ENCODE measurements at places on chromosomes 4 and X.

DNA sequence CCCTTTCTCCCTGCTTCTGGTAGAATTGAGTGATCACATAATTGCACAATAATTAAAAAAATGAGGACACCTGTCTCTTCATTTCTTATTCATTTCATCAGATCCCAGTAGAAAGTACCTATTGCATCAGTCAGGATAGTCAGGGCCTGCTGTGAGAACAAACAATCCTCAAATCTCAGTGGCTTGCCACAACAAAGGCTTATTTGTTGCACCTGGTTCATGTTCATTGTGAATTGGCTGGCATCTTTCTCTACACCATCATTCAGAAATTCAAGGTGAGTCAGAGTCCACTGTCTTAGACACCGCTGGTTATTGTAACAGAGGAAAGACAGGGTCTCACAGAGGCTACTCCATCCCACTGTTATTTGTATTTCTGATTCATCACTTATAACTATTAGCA is 409.8 kb downstream of the STIM2 start:
- peak; percentile 26 for DNase-seq

DNA sequence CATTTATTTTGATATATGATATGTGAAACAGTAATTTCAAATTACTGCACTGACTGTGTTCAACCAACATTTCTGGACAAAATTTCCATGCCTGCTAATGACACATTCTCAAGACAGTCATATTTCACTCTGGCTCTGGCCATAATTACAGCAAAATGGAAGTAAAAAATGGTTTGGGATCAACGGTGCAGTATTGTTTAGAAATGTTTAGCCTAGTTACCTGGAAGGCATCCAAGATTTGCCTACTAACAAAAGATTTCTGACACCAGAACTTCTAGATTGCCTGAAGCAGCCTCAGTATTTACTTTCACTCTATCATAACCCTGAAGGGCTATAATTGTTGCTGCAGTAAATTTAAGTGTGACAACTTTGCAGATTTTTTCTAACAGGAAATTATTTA is 416.3 kb downstream of the PCDH10 start:
- peak; percentile 15 for DNase-seq

GRCh38 chrX:44314808-44315207 is 28.7 kb downstream of the EFHC2 start:
- DNase-seq = no peak

GRCh38 chrX:112235547-112235946 is 153.0 kb upstream of the TRPC5 start:
- DNase-seq = no peak

GRCh38 chr4:3496021-3496420 is 32.9 kb downstream of the DOK7 start:
- DNase-seq = no peak

DNA sequence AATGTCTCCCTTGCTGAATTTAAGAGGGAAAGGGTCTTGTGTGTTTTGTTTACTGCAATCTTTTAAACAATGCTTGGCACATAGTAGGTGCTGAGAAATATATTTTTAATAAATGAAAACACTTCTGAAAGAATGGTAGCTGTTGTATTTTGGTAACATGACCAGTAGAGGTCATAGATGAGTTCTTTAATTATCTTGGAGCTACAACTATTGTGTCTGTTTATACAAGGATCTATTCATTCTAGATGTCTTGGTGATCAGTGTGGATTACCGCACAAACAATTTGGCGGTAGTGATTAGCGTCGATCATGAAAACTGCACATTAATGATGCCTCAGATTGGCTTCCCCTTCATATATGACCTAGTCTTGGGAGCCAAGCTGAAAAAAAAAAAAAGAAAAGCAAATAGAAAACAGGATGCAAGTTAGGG is 21.4 kb upstream of the SCRG1 start:
- peak; percentile 25 for DNase-seq

- DNase-seq = peak; percentile 4
Measured at GRCh38 chr4:45324455-45325417, 598.4 kb upstream of the GNPDA2 start.

DNA sequence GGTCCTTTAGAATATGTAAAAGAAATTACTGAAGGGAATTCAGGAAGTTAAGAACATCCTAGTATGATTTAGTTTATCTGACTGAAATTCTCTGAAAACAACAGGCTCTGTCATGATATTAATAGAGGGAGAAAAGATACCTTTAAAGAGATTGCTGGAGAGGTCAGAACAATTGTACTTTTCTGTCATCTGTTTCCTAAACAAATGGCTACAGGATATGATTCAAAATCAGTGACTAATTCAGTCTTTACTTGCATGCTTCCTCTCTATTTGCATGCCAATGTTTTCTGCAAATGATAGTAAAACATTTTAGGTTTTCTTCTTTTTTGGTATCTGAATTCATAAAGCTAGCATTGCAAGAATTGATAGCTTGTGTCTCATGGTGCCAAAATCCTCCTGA is 616.7 kb upstream of the PCDH7 start:
- DNase-seq = no peak

- DNase-seq = no peak
Measured at GRCh38 chr4:98673288-98673644, 14.9 kb upstream of the TSPAN5 start.

- DNase-seq = no peak
Measured at GRCh38 chr4:25911356-25911755, 2.7 kb upstream of the SMIM20 start.

DNA sequence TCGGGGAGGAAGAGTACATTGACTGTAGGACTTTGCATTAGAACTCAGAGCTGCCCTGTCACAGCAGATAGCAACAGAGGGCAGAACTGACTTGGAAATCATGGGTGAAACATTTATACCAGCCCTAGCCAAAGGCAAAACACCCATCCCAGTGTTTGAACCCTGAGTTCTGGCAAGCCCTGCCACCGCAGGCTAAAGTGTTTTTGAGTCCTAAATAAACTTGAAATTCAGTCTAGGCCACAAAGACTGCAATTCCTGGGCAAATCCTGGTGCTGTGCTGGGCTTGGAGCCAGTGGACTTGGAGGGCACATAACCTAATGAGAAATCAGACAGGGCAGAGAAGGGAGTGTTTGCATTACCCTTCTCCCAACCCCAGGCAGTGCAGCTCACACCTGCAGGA is 1015.7 kb downstream of the FSTL5 start:
- DNase-seq = no peak

DNA sequence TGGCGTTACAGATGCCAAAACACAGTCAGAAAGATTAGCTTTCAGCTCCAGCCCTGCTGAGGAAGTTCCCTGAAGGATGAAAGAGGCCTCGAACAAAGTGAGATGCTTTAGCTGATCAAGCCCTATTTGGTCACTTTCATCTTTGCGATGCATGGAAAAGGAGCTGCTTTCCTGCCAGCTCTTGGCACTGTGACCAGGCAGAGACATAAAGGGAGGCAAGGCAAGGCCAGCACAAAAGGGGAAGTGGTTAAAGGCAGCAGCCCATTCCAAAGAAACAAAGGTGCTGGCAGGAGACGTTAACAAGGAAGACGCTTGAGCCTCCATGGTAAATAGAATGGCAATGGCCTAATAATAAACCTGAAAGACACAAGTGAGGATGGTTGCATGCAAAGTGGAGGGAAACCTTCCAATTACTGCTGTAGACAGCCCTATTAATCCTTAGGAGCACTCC is 617.1 kb upstream of the INTU start:
- no peak for DNase-seq

GRCh38 chrX:84168574-84168973 is 19.4 kb downstream of the RPS6KA6 start:
- no peak for DNase-seq

- DNase-seq = no peak
Measured at GRCh38 chrX:120235284-120235683, 15.3 kb upstream of the ZBTB33 start.

GRCh38 chr4:40515398-40516293 is 114.0 kb downstream of the RBM47 start:
- no peak for DNase-seq

GRCh38 chrX:115367455-115367854 is 77.9 kb downstream of the LUZP4 start:
- DNase-seq = no peak

GRCh38 chr4:187364401-187364800 is 631.2 kb upstream of the ZFP42 start:
- no peak for DNase-seq

DNA sequence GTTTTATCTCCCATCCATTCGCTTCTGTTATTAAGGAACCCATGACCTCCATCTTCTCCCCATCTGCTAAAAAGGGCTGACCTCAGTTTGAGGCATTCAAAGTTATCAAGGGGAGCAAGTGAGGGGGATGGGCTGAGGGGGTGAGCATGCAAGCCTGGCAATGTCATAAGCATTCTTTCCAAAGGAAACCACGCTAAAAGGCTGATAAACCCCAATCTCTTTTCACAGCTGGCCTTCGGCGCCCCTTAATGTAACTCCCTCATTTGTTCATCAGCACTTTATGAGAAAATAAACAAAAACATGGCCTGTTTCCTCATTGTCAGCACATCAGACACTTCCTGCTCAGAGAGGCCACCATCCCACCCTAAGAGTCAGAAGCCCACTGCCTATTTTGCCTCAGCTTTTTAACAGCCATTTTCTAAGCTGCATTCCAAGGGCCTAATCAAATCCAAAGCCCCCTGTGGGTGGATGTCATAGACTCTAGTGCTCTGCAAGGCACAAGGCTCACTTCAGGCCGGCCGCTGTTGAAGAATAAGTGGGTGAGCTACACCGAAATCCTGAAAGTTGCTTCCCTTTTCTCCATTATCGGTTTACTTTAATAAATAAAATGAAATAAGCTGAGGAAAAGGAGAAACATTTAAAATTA is 92.0 kb upstream of the SRD5A3 start:
- DNase-seq = no peak

DNA sequence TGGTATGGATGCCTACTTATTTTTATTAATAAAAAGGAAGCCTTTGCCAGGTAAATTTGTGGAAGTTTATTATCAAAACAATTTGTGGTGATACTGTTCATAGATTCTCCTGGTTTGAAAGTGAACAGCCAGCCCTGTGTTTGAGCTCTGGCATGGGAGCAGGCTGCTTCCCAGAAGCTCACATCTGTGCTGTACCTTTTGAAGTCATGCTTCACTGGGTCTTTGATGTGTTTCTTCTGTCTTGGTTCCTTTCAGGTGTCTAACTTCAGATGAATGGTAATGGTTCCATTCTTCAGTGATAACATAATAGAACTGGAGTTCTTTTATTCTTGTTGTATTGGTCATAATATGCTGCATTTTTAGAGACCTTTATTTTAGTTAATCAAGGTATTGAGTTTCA is 85.5 kb downstream of the BMPR1B start:
- DNase-seq = no peak

GRCh38 chr4:15755321-15756155 is 22.6 kb upstream of the CD38 start:
- DNase-seq = no peak

GRCh38 chr4:171644430-171645057 is 168.7 kb upstream of the GALNTL6 start:
- DNase-seq = no peak

GRCh38 chr4:30402276-30402675 is 317.9 kb upstream of the PCDH7 start:
- DNase-seq = no peak

DNA sequence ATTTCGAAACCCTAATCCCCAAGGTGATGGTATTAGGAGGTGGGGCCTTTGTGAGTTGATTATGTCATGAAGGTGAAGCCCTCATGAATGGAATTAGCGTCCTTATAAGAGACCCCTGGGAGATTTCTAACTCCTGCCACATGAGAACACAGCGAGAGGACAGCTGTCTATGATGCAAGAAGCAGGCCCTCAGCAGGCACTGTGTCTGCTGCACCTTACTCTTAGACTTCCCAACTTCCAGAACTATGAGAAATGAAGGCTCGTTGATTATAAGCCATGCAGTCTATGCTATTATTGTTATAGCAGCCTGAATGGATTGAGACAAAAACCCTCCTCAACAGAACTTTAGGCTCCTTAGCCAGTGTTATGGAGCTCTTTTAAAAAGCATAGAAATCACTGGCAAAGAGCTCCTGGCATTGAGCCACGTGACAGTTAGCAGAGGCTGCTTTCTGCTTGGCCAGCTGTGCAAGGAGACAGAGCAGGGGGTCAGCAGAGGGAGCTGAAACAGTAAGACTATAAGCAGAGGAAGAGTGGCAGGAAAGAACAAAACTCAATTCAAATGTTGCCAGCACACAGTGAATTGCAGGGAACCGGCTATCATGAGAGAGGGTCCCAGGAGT is 219.2 kb upstream of the FAT1 start:
- no peak for DNase-seq

GRCh38 chr4:3302786-3303564 is 10.2 kb downstream of the RGS12 start:
- DNase-seq = no peak

GRCh38 chrX:139795196-139795595 is 87.2 kb upstream of the MCF2 start:
- no peak for DNase-seq

DNA sequence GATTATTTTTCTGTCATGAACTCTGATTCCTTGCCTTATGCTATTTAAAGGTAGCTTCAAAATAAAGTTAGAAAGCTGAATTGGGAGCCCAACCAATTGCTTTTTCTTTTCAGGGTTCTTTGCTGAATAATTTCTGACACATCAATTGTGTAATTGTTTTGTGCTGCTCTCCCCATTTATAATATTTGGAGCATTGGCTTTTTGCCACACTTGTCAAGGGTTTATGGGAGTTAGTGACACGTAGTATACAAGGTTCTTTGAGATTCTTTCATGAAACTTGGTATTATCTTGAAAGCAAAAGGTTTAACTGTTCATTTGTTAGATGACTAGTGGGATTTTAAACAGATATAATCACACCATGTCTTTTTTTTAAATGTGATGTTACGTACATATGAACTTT is 80.9 kb downstream of the POLA1 start:
- no peak for DNase-seq

- no peak for DNase-seq
Measured at GRCh38 chr4:59770601-59771264, 1429.4 kb upstream of the ADGRL3 start.

GRCh38 chrX:123184219-123184865 is at the start of gene GRIA3:
GRIA3 (plus strand) TSS chrX:123184278; CDS start chrX:123184536, 258 bp downstream.
- DNase-seq = no peak

DNA sequence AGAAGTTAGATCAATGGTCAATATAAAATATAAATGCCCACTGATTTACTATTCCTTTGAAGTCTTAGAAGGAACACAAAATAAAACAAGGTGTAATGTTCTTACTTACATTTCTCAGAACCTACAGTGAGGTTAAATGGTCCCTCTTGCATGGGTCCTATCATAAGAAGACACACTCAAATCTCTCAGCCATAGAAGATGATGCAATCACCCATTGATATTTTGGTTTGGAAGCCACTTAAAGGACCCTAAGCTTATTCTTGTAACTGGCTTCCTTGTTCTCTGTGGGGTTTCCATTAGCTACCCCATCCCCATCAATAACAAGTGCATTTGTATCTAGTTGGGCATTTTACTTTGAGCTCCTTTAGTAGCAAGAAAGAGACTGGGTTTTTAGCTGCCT is 15.1 kb downstream of the REELD1 start:
- DNase-seq = no peak
